ENCODE measurements at places on chromosomes 2 and 18.

DNA sequence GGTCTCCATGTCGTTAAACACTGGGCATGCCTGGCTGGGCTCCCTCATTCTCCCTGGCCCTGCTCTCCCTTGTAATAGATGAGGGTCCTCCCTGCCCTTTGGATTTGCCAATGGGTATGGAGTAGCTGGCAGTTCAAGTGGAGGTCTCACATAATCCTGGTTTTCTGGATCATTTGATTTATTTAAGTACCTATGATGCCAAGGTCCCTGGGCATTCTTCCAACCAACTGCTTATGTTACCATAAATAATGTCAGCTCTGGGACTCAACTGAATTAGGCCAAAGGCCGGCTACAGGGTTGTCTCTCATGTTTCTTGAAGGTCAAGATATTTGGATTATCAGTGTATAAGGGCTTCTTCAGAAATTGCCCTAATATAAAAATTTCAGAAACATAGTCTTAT is 104.9 kb upstream of the LYPD6 start:
- DNase-seq, result no peak

- DNase-seq, result peak; percentile 73
Observed at GRCh38 chr2:127637725-127638252, 8.2 kb upstream of the GPR17 start.

DNA sequence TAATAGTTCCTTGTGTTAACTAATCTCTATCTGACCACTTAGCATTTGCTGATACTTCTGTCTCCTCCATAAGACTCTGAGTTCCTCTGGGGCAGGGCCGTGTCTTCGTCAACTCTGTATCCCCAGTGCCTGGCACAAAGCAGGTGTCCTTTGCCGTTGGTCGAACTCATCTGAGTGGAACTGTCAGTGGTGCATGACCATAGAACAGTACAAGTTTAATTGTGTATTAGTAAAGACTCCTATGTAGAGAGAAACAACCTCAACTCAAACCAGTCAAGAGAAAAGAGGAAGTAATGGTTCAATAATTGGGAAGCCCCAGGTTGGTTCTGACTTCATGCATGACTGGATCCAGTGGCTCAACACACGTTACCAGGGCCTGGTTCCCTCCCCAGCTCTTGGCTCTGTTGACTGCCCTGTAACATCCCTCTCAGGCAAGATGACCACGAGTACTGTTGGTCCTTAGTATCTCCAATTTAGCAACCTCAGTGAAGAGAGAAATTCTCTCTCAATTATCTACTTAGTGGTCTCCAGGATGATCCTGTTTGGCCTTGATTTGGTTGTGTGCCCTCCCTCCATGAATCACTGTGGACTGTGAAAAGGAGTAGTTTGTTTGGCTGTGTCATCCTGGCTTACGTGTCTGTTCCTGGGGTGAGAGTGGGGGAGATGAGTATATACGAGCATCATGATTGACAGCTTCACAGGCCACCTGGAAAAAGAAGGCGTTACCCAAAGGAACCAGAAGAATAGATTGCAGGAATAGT is 58.5 kb upstream of the MSH6 start:
- no peak for DNase-seq

GRCh38 chr2:107811411-107811810 is 15.3 kb upstream of the RGPD4 start:
- no peak for DNase-seq

Data from right cardiac atrium (tissue), 5 donors.